H1 (cell line): ENCODE measurements at places on chromosomes 7 and 10. TPM values are rescaled to one million over a fixed set of nuclear protein-coding genes. Genes with fewer than 3 reads are reported as not detected.

DNA sequence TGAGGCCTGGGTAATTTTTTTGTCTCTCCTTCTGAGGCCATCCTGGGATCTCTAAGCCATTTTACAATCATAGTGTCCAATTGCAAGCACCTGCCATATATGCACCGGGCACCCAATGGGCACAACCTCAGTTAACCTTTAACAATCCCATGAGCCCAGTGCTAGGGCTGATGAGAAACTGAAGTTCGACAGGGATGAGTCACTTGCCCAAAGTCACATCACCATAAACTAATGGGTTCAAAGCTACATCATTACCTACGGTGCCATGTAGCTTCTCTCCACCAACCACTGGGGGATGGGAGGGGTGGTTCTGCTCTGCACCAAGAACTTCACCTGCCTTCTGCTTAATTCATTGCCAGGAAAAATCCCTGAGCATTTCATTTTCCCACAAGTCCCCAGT, 95.8 kb upstream of the ZNF716 start:
- no peaks in the 10 kb centered on the region for H3K27me3 ChIP-seq
- H3K27ac ChIP-seq: no peak overlapping the region
- no peaks in the 10 kb centered on the region for H3K4me1 ChIP-seq
- H3K36me3 ChIP-seq: no peaks in the 10 kb centered on the region
- H3K4me3 ChIP-seq: no peak overlapping the region

DNA sequence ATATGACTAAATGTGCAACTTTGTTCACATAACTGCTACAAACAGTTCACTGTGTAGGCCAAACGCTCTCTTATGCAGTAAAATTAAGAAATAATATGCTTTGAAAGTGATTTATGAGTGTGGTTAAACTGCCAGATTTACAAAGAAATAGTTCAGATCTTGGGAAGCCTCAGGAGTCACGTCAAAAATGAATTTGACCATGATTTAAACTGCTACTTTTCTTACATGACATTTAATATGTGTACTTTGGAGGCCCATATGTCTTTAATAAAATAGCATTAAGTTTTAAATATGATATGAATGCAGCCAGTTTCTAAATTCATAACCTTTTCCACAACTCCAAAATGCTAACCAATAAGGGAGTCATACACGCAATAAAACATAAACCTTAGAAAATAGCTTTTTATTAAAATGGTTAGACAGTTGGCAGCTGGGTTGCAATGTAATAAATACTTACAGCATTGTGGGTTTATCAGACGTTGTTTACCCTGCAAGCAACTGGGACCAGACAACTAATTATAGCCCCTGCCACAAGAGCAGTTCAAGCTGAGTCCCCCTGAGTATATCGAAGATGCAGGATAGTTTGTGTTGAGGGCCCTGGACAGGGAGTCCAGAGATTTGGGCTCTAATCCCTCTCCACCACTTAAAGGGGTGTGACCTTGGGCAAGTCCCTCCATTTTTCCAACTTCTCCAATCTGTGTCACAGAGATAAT, 640.4 kb downstream of the LRMDA start:
- no peak for DNase-seq
- H3K36me3 ChIP-seq: no peaks in the 10 kb centered on the region
- H3K4me1 ChIP-seq: no peaks in the 10 kb centered on the region
- no peak overlapping the region for H3K27ac ChIP-seq

DNA sequence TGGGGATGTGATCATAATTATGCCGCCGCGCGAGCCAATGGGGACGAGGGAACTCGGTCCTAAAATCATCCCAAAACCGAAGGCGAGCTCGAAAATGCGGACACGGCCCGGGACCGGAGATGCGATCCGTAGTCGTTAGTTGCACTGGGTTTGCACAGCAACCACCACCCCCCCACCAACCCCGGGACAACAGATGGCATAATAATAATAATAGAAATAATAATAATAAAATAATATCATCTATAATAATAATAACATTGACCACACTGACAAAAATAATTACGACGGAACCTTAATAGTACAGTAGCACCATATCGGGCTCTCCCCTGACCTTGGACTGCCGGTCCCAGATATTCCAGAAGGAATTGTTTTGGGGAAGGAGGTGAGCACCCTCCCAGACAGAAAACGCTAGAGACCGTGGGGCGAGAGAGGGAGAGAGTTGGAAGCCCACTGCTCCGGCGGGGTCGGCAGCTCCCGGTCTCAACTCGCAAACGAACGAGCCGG, 1.1 kb upstream of the EMX2 start:
- H3K27me3 ChIP-seq: peaks cover 99% of the 10 kb centered on the region
- DNase-seq: no peak
- no peak overlapping the region for H3K27ac ChIP-seq
- H3K4me3 ChIP-seq: peak overlapping the region; percentile 18; the same call in 1 of the 2 replicates
- peaks cover 22% of the 10 kb centered on the region for H3K4me1 ChIP-seq
- H3K36me3 ChIP-seq: no peaks in the 10 kb centered on the region

The CDC14C gene
- total RNA-seq: not detected in 2 replicates

The GSTO2 gene
- 12.7 and 13.1 TPM in 2 replicates for total RNA-seq

The BCL7B gene
- total RNA-seq: 24.9 and 32.3 TPM in 2 replicates

The ABCB1 gene
- 0.88 and 1.2 TPM in 2 replicates for total RNA-seq

The LIPK gene
- not detected in 2 replicates for total RNA-seq
